ENCODE measurements at places on chromosomes 6 and 20.
A peak's percentile ranks its signal among the peaks of the same experiment; 100 is the strongest.

DNA sequence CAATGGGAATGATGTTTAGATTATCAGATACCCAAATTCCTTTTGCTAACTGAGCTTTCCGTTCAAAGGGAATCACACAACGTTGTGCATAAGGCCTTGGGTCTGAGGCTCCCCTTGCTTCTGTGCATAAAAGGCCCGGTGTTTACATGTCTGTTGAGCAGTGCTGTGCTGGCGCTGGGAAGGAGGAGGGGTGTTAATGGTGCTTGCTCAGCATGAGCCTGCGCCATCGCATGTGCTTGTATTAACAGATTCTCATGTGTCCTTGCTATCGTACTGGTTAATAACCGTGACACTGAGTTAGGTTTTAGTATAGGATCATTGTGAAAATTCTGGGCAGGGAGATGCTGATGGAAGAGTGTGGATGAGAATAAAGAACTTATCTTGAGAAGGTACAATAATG, 62.3 kb upstream of the TRAF3IP2 start:
- no peak for DNase-seq

DNA sequence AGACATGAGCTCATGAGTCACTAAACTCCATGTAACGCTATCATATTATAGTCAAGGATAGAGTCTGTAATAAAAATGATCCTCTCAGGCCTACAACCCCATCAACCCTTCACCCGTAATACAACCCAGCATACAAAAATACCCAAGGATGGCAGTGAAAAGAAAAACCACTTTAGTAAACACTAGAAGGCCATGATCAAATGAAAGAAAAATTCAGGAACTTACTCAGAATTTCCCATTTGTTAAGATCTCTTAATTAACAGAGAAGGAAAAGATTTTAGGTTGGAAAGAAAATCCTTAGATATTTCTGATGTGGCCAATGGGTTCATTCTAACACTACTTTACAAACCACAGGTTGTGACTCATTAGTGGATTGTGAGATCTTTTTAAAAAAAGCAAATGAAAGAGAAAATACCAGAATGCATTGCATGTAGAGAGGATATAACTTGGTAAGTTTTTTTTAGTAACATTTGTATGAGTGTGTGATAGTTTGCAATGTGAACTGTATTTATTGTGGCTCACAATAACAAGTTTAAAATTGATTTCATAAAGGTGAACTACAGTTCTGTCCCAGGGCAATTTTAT, 8.0 kb upstream of the UBE2J1 start:
- DNase-seq = no peak

GRCh38 chr6:51915098-51915497, 172.3 kb downstream of the PKHD1 start:
- DNase-seq = no peak

DNA sequence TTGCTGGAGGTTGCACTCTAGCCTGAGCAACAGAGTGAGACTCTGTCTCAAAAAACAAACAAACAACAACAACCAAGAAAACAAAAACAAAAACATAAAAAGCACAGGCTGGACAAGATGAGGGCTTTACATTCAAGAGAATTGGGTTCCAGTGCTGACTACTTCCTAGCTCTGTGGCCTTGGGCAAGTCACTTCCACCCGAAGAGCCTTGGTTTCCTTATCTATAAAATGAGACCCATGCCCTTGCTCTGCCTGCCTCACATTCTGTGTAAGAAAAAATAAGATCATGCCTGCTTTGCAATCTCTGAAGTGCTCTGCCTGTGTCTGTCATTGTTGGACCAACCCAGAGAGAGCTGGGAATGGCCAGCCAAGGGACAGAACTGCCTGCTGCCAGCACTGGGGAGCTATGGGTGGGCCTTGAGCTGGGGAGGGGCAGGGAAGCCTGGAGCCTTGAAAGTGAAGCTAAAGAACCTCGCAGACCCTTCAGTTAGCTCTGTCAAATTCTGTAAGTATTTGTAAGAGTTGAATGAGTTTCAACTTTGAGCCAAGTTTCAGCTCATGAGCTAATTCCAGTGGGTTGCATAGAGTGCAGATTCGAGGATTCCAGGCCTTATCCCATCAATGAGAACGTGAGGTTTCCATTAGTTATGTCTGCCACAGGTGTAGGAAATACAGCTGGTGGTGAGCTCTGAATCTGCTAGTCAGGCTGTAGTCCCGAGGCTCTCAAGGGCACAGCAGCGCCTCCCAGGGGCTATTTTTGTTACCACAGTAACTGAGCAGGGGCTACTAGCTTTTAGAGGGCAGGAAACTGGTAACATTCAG, 93.2 kb downstream of the DLGAP4 start:
- peak; percentile 19 for DNase-seq

- DNase-seq = no peak
These were observed 84.3 kb upstream of the RALY start for GRCh38 chr20:33909331-33909921.

DNA sequence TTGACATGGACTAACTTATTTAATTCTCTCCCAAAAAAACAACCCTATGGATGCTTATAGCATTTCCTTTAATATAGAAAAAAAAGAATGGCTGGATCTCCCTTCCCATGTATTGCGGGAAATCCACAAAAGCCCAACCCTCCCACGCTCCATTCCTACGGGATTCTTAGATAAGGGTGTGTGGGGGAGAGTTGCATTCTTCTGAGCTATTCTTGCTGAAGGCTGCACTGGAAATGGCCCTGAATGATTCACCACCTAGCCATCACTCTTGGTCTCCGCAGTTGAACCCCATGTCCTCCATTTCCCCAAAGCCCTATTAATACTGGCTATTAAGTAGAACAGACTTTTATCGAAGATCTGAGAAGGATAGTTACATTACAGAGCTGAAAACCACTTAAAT, 41.9 kb upstream of the ADGRF5 start:
- DNase-seq = no peak

- DNase-seq = no peak
These were observed 40.1 kb upstream of the EEF1A1 start for GRCh38 chr6:73560853-73561407.

GRCh38 chr6:6729971-6730370, 141.5 kb downstream of the LY86 start:
- no peak for DNase-seq

Measured in CD4-positive, alpha-beta T cell treated with Interleukin-10 for 1 hour (primary cell).